GM13976 (cell line): ENCODE measurements at places on chromosomes 7 and 10.

DNA sequence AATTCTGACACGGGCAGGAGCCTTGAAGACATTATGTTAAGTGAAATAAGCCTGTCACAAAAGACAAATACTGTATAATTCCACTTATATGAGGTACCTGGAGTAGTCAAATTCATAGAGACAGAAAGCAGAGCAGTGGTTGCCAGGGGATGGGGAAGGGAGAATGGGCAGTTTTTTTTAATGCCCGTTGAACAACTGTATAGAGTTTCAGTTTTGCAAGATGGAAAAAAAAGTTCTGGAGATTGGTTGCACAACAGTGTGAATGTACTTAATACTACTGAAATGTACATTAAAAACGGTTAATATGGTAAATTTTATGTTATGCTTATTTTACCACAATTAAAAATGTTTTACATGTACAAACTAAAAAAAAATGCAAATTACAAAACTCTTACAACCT, 63.6 kb upstream of the EFCAB10 start:
- no peak for DNase-seq

DNA sequence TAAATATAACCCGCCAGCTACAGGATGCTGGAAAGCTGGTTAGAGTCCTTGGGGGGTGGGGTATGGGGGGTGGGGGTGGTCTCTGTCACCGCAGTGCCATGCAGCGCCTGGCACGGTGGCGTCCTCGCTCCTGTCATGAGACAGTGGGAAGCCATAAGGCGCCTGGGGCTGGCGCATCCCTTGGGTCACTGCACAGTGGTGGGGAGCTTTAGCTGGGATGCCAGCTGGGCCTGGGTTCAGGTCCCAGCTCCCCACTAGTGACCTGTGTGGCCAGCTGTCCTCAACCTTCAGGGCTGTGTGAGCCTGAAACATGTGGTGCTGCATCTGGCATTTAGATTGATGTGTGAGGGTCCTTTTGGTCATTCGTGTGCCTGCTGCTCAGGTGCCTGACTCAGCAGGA, 93.9 kb downstream of the BMS1 start:
- DNase-seq: no peak

DNA sequence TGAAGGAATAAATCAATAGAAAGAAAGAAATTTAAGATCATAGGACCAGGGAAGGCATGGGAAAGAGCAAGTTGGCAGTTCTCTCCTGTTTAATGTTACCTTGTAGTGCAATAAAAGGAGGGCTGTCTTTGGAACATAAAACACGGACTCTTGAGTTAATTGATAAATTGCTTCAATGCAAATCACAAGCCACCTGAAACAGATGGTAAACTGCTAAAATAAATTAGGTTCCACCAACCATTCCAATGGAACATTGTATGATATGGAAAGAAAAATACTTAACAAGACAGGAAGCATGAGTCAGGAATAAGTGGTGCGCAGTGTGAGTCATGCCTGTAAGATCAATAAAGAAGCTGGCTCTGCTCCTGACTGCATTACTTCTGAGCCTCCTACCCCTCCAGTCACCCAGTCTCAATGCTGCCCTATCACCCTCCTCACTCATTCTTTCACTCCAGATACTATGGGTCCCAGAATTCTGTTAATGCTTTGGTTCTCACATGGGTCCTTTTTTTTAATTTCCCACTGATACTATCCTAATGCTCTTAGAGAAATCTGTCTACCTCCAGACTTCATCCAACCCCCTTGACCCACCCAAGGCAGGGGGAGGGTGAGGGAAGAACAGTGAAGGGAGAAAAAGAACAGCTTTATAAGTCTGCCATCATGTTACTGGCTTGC, 78.9 kb downstream of the LRRC17 start:
- no peak for DNase-seq

GRCh38 chr10:88152728-88153133, 289.3 kb downstream of the PTEN start:
- DNase-seq: peak; percentile 56

DNA sequence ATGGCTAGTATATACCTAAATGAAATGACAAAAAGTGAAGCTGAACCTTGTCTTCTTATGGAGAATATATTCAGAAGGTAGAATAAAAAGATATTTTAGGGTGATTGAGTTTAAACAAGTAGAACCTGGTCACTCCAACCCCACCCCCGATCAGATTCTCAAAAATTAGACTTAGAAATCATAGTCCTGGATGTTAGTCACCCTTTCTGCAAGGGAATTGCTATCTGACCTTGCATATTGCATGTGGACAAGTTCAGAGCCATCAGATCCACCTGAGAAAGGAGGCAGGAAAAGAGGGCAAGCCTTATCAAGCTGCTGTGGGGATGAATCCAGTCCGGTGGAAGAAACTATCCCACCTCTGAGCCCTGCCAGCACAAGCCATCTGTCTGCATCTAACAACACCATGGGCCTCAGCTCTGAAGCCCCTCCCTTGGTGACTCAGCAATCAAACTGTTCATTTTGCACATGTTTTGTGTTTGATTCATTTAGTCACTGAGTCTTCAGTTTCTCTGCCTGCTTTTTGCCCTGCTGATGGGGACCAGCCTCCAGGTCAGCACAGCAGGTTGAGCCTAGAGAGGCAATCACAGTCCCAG, 727.3 kb downstream of the AUTS2 start:
- no peak for DNase-seq

DNA sequence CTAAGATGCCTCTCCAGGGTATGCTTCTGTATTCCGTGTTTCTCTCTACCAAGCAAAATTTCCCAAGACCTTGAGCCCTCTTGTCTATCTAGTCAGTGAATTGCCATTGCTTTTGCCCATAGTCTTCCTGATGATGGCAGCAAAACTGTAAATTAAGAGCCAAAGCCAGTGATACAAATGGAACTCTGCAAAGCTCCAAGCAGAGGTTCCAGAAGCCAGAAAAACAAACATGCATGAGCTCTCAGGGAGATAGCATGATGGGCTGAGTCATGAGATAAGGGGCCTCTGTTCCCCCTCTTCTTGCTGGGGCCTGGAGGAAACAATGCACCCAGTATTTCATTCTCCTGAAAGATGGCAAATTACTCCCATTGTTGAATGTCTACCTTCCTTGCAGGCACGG, 24.7 kb downstream of the LSMEM1 start:
- no peak for DNase-seq

DNA sequence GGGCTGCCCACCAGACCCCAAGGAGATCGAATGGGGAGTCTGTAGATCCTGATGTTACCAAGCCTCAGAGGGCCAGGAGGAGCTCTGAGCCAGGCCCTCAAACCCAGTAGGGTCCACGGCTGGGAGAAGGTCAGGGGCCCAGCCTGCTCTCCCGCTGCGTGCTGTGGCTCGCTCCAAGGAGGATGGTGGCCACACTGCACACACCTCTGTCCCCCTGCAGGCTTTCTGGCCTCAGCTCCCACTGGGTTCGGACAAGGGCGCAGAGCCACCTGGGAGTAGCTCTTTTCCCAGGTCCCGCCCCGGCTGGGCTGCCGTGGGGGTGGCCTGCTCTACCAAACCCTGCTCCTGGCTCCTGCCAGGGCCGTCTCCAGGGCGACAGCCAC, 175.8 kb downstream of the ZNF248 start:
- DNase-seq: no peak

GRCh38 chr10:19250546-19250945, 201.9 kb downstream of the MALRD1 start:
- DNase-seq: no peak
